Cortex of kidney (tissue), 1 donor: ENCODE measurements at places on chromosomes 13 and 19.

DNA sequence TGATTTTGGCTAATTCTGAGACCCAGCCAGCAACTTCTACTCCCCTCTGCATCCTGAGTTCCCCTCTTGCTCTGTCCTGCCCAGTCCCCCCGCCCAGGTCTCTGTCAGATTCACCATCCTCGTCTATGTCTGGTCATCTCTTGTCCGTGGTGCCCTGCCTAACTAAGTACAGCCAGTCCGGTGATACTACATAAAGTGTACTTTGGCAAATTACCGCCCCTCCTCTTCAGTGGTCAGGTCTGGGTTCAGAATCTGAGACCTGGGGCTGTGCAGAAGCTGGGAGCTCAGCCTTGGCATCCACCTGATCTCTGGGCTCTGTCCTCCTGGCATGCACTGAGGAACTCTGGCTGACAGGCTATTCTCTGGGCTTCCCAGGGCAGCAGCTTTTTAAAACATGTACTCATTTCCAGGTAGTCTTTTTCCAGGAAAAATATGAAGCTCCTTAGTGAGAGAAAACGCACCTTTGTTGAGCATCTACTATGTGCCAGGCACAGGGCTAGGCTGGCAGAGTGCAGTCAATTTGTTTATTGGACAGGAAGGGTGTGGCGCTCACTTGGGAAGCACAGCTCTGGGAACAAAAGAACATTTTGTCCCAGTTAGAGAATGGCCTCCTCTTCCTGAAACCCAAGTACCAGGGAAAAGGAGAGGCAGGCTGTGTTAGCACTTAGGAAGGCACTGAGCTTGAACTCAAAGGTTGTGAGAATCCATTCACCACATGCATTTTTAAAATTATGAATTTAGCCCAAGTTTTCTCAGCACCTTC is 88.9 kb downstream of the TSHZ3 start:
- DNase-seq: no peak

GRCh38 chr19:32675720-32676185 is at the start of gene RGS9BP:
Gene RGS9BP, plus strand, starts transcription at chr19:32675848. Its CDS starts 416 bp downstream, at chr19:32676264.
- no peak for DNase-seq

DNA sequence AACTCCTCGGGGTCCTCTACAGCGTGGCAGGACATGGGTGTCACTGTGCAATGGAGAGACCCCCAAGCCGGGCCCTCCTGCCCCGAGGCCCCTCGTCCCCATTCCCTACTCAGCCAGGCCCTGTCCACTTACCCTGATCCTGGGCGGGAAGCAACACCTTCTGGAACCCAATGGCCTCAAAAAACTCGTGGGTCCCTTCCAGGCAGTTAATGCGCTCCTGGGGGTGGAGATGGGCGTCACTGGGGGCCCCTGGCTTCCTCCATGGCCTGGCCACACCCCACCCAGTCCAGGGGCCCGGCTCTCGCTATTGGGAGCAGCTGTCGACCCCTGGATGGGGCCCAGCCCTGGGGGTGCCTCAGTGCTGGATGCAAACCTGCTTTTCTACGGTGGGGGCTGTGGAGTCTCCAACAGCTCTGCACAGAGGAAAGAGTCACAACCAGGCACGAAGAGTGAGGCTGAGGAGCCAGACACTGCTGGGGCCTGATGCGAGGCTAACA is 10.8 kb downstream of the UBXN6 start:
- DNase-seq: no peak

GRCh38 chr13:23644527-23645138 is 74.4 kb downstream of the TNFRSF19 start:
- DNase-seq: no peak

- no peak for DNase-seq
Observed at GRCh38 chr19:29411113-29411581, 114.6 kb upstream of the VSTM2B start.

DNA sequence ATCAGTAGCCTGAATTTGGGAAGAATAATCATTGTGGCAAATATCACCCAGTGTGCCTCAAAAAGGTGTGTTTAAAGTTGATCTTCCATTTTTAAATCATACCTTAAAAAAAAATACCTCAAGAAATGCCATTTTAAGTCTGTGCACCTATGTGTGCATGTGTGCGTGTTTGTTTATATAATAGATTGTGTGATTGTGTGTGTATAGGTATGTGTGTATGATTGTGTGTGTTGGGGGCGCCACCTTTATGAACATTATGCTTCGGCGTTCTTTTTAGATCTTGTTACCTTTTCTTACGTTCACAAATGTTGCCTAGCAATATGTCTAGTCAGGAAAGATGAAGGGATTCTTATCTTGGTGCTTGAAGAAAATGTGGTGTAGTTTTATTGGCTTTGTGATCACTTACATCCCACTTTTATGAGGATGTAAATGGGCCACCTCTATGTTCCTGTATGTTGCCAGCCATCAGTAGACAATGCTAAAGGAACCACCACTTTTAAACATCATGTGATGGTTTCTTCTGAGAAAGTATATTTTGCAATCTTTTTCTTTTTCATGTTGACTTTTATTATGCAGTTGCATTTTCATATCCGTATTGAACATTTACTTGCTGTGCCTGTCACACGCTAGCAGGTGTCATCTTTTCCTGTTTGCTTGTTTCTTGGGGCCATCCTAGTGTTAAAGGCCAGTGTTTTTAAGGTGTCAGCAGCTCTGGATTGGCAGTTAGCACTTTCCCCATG is 2.2 kb upstream of the IRS2 start:
- no peak for DNase-seq

GRCh38 chr13:113428871-113429607 is 24.2 kb downstream of the ADPRHL1 start:
- DNase-seq: no peak

GRCh38 chr19:10899151-10899653 is 27.8 kb downstream of the CARM1 start:
- no peak for DNase-seq

DNA sequence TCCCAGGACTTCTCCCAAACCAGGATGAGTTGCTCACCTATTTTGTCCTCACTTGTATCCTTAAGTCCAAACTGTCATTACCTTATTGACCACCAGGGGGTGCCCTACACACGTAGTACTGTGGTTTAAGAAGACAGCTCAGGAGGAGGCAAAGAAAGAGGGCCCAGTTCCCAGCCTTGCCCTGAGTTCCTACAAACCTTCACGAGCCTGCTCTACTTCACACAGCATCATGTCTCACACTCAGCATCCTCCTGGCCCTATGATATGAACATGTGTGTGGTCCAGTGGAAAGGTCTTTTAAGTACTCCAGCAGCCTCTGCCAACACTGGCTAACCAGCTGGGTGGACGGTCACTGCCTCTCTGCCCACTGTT is 8.1 kb upstream of the ZNF784 start:
- DNase-seq: no peak

GRCh38 chr13:24146961-24147569 is 13.5 kb upstream of the SPATA13 start:
- DNase-seq: no peak

DNA sequence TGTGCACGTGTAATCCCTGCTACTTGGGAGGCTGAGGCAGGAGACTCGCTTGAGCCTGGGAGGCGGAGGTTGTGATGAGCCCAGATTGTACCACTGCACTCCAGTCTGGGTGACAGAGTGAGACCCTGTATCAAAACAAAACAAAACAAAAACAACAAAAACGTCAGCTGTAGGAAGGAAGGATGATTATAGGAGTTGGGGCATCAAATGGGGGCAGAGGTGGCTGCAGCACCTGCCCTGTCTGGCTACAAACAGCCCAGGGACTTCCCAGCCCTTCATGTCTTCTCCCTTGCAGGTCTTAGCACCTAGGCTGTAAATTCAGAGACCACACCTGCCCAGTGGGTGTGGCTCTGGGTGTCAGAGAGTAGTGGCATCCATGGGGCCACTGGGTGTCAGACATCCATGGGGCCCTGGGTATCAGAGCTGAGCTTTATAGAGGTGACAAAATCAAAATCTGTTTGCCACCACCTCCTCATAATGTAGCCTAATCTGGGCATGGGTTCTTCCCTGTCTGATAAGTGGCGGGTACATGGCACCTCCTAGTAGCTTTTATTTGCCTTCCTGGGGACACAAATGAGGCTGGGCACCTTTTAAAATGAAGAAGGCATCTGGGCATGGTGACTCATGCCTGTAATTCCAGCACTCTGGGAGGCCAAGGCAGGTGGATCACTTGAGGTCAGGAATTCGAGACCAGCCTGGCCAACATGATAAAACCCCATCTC is 4.7 kb upstream of the B3GNT3 start:
- no peak for DNase-seq

- no peak for DNase-seq
Observed at GRCh38 chr19:11382898-11383705, 1.0 kb downstream of the EPOR start.

DNA sequence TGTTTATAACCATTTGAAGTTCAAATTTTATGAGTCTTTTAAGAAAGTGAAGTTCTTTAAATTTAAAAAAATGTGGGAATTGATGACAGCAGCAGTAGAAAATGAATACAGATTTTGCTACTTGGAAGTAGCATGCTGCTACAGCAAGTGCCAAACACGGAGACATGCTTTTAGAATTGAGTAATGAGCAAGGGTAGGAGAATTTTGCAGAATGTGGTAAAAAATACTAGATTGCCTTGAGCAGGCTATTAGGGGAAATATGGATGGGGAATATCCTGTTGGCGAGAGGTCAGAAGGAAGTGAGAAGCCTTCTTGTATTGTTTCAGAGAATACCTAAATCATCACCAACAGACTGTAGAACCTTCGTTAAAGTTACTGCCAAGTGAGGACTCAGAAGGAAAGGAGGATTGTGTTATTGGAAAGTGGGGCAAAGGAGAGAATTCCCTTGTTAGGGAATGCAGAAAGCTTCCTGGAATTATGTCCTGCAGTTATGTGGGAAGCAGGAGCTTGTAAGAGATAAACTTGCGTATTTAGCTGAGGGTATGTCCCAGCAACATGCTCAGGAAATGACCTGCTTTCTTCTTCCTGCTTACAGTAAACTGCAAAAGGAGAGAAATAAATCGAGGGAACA is 32.4 kb upstream of the OXGR1 start:
- DNase-seq: no peak

- DNase-seq: peak; percentile 45
Observed at GRCh38 chr19:43474986-43475705, 9.7 kb upstream of the LYPD3 start.

- DNase-seq: no peak
Observed at GRCh38 chr13:108155185-108156106, 59.9 kb downstream of the LIG4 start.

GRCh38 chr19:14494411-14494810 is 1.5 kb downstream of the GIPC1 start:
- no peak for DNase-seq

DNA sequence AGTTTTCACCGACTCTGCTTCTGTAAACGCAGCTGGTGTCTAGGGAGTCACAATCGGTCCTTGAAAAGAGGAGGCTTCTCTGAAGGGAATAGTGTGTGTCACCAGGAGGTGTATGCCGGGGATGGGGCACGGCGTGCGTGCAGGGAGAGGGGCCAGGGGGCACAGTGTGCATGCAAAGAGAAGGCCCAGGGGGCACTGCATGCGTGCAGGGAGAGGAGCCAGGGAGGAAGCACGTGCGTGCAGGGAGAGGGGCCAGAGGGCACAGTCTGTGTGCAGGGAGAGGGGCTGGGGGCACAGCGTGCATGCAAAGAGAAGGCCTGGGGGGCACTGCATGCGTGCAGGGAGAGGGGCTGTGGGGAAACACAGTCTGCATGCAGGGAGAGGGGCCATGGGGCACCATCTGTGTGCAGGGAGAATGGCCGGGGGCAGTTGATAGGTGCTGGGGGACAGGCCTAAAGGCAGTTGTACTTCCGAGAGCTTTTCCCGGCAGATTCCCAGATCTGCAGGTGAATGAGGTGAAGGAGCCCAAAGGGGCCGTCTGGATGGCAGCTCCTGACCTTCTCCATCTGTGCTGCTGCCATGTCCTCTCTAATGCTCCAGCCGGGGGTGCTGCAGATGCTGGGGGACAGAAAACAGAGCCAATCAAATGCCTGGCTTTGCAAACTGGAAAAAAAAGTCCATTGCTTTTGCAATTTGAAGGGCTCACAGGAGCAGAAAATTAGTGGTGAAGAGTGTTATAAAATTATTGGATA is 36.4 kb downstream of the ATP11A start:
- DNase-seq: no peak

DNA sequence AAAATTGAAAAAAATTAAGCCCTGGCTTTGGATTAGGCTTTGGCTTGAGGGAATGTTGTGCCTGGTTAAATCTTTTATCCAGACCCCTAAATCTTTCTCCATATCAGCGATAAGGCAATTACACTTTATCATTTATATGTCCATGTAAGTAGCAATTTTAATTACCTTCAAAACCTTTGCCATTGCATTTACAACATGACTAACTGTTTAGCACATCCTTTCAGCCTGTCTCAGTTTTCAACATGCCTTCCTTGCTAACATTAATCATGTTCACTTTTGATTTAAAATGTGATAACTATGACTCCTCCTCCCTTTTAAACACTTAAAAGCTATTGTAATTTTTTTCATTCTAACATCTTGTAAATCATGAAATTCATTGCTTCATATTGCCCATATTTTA is 583.7 kb downstream of the SLITRK1 start:
- DNase-seq: no peak

GRCh38 chr19:17091758-17092333 is 16.3 kb downstream of the MYO9B start:
- DNase-seq: no peak

DNA sequence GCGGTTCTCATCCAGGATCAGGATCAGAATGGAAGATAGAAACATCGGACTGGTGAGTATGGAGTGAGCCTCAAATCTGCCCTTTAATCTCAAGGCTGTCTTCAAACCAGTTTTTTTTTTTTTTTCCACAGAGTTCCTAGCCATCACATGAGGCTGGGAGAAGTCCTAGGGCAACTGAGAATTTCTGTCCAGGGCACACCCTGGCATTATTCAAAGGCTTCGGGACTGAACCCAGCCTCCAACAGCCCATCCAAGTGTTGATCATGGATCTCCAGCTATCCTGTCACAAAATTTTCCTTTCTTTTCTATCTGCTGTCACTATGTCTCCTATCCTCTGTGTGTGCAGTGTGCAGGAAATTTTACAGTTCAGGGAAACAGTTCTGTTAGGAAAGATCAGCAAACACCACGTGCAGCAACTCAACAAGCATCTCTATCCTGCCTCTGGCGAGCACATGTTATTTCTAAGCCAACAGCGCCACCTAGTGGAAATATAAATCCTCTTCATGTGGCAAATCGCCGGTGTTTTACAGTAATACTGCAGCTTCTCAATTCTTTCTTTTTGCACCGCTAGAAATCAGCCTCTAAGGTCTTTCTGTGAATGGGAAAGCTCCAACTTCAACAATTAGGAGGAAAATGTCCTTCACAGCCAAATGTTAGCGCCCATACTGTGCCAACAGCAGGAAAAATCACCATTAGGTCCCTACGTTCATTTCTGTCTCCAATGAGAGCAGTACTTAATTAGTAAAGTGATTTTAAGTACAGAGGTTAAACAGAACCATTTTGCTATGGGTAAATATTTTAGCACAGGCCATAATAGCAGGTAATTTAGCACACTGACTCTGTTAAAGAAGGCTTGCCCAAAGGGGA is 21.4 kb upstream of the ZNF181 start:
- no peak for DNase-seq

DNA sequence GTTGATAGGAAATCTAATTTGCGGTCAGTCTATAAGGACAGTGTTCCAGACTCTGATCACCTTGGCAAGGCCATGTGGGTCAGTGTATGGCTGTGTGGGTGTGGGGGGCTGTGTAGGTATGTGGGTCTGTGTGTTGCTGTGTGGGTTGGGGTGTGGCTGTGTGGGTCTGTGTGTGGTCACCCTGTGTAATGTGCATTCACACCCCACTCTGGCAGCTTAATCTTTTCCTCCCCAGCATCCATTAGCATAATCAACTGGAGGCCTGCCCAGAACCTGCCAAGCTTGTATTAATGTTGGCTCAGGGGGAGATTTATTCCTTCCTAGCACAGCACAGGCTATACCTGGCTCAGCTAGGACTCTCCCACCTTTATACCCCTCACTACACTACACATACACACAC is 203.2 kb downstream of the TUBA3C start:
- DNase-seq: no peak
